ENCODE measurements at places on chromosomes 12 and 14. TPM values are rescaled to one million over a fixed set of nuclear protein-coding genes. Genes with fewer than 3 reads are reported as not detected.

Gene PGF
- total RNA-seq: 9.4 TPM

Gene ERO1A
- total RNA-seq: 17.1 TPM

Gene AMDHD1
- total RNA-seq: 0.38 TPM

Gene SIX4
- 1.9 TPM for total RNA-seq

Gene PTPN21
- total RNA-seq: 56.8 TPM

Gene CPNE6
- total RNA-seq: 1.4 TPM

Gene IFNG-AS1
- 0.19 TPM for total RNA-seq

Gene TMEM30B
- total RNA-seq: 5.2 TPM

Gene ARHGEF40
- total RNA-seq: 26.3 TPM

Gene LRRK2
- 7.1 TPM for total RNA-seq

Gene GPRC5D
- total RNA-seq: not detected

DNA sequence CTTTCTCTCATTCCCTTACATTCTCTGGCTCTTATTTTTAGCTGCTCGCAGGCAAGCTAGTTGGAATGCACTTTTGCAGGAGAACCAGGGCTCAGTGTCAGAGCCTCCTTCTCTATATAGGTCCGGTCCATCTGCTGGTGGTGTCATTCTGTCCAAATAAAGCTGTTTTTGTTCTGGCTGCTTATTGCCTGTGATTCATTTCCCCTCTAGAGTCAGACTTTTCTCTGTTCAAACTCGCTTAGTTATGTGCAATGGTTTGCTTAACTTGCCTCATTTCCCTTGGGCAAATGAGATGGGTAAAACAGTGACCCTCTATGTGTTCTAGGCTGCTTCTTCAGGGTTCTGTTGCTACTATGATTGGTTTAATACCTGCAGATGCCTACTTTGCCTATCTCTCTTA lies 2.9 kb downstream of the SMARCD1 start:
- no peak for DNase-seq

- no peak for DNase-seq
Observed at GRCh38 chr14:66635435-66635834, 127.5 kb downstream of the GPHN start.

- DNase-seq: no peak
Observed at GRCh38 chr14:90523961-90524875, 127.4 kb downstream of the CALM1 start.

GRCh38 chr14:36455241-36455627 lies 64.8 kb downstream of the NKX2-1 start:
- no peak for DNase-seq

DNA sequence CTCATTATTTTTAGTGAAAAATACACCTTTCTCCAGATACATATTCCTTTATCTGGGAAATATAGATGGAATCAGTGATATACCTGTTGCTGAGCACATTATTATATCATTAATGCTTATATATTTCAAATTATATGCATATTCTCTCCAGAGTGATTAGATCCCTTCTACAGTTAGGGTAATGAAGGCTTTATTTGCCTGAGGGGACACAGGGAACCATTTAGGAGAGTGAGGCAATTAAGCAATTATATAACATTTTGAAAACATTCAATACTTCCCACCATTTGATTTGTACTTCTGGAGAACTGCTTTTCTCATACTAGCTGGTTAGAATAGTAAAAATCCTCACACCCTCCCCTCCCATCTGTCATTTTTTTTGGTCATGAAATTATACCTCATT lies 212.8 kb upstream of the NOVA1 start:
- no peak for DNase-seq

GRCh38 chr12:1703771-1704722 lies 13.2 kb downstream of the ADIPOR2 start:
- no peak for DNase-seq

DNA sequence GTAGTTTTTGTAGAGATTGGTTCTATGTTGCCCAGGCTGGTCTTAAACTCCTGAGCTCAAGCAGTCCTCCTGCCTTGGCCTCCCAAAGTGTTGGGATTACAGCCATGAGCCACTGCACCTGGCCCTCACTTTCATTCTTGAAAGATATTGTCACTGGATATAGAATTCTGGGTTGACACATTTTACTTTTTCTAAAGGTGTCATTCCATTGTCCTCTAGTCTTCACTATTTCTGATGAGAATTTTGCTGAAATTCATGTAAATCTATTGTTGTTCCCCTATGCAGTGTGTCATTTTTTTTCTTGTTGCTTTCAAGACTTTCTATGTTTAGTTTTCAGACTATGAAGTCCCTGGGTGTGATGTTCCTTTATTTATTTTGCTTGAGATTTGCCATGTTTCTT lies 29.2 kb downstream of the ACADS start:
- DNase-seq: no peak

DNA sequence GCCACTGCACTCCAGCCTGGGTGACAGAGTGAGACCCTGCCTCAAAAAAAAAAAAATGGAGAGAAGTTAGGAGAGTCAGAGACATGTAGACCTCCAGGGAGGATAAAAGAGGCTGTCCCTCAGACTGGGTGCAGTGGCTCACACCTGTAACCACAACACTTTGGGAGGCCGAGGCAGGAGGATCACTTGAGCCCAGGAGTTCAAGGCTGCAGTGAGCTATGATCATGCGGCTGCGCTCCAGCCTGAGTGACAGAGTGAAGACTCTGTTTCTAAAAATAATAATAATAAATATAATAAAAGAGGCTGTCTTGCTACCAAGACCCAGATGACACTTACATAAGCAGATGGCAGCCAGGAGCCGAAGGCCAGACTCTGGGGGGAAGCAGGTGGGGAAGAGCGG lies 18.5 kb downstream of the SLC7A8 start:
- DNase-seq: no peak

- DNase-seq: no peak
Observed at GRCh38 chr12:49507139-49507538, 31.7 kb upstream of the KCNH3 start.

GRCh38 chr14:85701116-85701515 lies 171.2 kb downstream of the FLRT2 start:
- DNase-seq: no peak

DNA sequence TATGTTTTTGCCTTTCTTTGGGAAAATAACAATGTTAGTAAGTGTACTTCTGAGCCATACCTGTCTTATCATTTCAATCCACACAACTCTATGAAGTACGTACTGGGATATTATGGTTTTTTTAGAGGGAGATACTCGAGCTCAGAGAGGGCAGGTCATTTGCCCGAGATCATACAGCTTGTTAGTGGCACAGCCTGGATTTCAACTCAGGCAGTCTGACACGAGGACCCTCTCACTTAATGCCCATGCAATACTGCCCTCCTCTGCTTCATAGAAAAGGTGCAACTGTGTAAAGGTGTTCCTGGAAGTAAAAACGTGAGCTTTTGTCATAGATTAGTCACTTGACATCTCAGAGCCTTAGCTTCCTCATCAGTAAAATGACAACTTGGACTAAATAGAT lies 128.0 kb downstream of the NDUFA12 start:
- no peak for DNase-seq

DNA sequence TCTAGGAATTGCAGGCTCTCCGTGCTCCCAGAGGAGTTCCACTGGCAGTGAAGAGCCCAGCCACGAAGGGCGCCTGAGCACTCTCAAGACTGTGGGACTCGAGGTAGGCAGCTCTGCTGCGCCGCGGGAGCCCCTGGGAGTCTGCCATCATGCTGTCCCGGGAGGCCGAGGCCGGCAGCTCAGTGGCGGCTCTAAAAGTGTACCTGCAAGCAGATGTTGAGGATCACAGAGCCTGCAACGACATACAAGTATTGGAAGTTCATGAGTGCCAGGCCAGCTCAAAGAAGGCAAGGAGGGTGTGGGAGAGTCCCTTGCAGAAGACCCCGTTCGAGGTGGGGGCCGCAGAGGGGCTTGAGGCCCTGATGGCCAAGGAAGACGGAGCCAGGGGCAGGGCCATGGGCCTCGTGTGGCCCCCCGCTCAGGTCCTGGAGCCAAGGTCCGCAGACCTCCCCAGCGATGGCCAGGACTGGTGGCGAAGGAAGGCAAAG lies 62.7 kb downstream of the MUCL1 start:
- no peak for DNase-seq

GRCh38 chr14:100536121-100536510 lies 51.1 kb downstream of the BEGAIN start:
- DNase-seq: peak; percentile 20

GRCh38 chr12:115088328-115088994 lies 404.5 kb upstream of the TBX3 start:
- DNase-seq: no peak

GRCh38 chr12:108712165-108712924 lies 19.0 kb downstream of the CORO1C start:
- DNase-seq: no peak

- no peak for DNase-seq
Observed at GRCh38 chr12:88630561-88630960, 50.3 kb upstream of the KITLG start.

- DNase-seq: no peak
Observed at GRCh38 chr12:52832985-52833905, 866 bp downstream of the KRT79 start.

GRCh38 chr12:7118881-7119280 lies 9.8 kb downstream of the RBP5 start:
- DNase-seq: no peak

- no peak for DNase-seq
Observed at GRCh38 chr14:89912667-89913211, 41.8 kb downstream of the EFCAB11 start.

- no peak for DNase-seq
Observed at GRCh38 chr14:95722525-95723190, 8.7 kb upstream of the TCL1A start.

DNA sequence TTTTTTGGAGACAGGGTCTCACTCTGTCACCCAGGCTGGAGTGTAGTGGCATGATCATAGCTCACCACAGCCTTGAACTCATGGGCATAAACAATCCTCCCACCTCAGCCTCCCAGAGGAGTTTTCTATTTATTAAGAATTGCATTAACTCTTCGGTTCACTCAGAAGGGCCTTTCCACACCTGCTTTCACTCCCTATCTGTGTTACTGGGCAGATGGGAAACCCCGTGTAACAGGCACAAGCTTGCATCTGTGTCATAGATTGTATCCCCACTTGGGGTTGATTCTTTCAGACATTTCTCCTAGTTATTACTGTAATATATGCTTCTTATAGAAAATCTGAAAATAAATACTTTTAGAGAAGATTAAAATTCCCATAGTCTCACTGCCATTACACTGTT lies 38.7 kb downstream of the STX2 start:
- DNase-seq: no peak

- DNase-seq: no peak
Observed at GRCh38 chr12:6337958-6338433, 3.9 kb downstream of the TNFRSF1A start.

GRCh38 chr12:107642240-107642639 lies 43.4 kb upstream of the PWP1 start:
- DNase-seq: no peak

DNA sequence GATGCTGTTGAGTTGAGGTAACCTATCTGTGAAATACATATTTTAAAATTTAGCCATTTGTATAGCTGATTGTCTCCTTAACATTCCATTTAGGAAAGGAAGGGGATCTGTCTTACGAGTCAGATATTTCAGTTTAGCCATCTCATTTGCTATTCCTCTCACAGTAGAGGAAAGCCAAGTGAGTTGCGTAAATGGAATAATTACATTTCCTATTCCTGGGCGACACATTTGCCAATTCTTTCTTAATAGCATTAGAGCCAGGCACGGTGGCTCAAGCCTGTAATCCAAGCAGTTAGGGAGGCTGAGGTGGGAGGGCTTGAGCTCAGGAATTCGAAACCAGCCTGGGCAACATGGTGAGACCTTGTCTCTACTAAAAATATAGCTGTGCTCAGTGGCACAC lies 116.3 kb downstream of the TMX1 start:
- no peak for DNase-seq

GRCh38 chr12:19066475-19067001 lies 63.0 kb upstream of the PLEKHA5 start:
- no peak for DNase-seq

- no peak for DNase-seq
Observed at GRCh38 chr14:87613881-87614280, 379.1 kb downstream of the GALC start.

DNA sequence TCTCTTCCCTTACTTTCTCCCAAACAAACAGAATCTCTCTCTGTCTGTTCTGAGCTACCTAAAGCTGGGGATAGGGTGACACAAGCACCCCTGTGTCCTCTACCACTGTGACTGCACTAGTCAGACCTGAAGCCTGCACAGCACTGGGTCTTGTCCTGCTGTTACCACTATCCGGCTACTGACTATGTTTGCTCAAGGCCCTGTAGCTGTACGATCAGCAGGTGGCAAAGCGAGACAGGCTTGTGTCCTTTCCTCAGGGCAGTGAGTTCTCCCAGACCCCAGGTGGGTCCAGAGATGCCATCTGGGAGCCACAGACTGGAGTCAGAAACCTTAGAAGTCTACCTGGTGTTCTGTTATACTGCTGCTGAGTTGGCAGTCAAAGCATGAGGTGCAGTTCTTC lies 116.4 kb downstream of the NUBPL start:
- DNase-seq: no peak

DNA sequence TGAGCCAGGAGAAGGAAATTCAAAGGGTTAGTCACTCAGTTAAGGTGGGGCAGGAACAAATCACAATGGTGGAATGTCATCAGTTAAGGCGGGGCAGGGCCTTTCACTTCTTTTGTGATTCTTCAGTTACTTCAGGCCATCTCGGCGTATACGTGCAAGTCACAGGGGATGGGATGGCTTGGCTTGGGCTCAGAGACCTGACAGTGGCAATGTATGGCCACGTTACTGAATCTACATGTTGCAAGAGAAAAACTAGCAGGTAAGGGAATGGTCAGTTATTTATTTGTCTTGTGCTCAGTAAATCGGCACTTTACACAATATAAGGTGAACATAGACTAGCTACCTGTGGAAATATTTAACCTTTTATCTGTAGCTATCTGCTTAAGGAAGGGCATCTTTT lies 11.9 kb downstream of the SLCO1B3 start:
- DNase-seq: no peak

- no peak for DNase-seq
Observed at GRCh38 chr12:28874758-28875157, 274.3 kb upstream of the FAR2 start.

All from cardiac septum (tissue), 1 donor.